ENCODE measurements at places on chromosomes 12 and 14.
A peak's percentile ranks its signal among the peaks of the same experiment; 100 is the strongest.

- no peak for DNase-seq
These were observed 147.9 kb upstream of the STXBP6 start for GRCh38 chr14:25197885-25198284.

DNA sequence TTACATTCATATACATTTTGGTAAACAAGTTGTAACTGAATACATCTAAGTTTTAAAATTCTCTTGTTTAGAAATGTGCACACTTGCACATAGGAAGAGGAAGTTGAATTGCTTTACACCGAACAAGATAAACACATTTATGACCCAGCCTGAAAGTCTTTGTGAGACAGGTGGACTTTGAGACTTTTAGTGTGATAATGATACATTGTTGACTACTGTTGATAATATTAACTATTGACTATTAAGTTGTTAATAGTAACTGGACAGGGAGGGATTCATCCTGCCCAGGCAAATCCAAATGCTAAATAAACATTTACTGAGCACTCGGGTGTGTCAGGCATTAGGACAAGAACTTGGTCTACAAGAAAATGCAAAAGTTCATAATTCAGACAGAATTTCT lies 68.0 kb downstream of the AVPR1A start:
- DNase-seq: no peak

GRCh38 chr14:64123241-64123822 lies 170.8 kb downstream of the ESR2 start:
- DNase-seq: no peak

DNA sequence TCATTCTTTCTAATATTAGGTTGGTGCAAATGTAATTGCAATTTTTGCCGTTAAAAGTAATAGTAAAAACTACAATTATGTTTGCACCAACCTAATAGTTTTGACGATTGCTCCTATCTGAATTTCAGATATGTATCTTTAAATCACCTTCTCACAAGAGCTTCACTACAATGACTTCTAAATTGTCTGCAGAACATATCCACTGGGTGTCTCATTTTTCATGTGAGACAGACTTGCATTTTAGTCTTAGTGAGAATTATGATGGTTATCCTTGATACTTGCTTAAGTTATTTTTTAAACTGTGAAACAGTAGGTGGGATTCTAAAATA lies 84.6 kb downstream of the ITPR2 start:
- DNase-seq: no peak

GRCh38 chr12:64450711-64451486 lies 1.0 kb upstream of the TBK1 start:
- DNase-seq: peak; percentile 47

DNA sequence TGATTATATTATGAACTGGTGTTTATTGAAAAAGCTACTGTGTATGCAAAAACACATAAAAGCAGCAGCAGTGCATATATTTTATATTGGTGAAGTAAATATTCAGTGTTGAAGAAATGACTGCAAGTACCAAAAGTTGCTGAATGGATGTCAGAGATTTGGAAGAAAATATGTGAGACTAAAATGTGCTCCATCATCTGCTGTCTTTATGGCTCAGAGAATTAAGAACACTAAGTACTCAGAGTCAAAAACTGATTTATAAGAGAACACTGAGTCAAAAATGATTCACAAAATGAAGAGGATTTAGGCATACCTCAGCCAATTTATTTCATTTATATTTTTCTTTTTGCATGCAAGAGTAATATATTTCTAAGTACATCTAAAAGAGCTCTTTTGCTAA lies 86.3 kb upstream of the PDZRN4 start:
- DNase-seq: no peak

Data from G401 (cell line).